ENCODE measurements at places on chromosomes 6 and 20.
A peak's percentile ranks its signal among the peaks of the same experiment; 100 is the strongest.

DNA sequence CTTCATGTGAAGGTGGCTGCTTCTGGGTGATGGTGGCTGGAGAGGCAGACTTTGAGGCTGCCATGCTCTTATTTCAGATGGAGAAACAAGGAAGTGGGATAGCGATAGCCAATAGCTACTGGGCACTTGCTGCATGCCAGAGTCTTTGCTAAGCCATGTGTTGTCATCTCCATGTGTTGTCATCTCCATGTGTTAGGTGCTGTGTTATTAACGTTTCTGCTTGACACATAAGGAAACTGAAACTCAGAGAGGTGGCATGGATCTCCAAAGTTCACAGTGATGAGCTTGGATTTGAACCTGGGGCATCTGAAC, 16.9 kb downstream of the KIAA1755 start:
- no peak for DNase-seq

DNA sequence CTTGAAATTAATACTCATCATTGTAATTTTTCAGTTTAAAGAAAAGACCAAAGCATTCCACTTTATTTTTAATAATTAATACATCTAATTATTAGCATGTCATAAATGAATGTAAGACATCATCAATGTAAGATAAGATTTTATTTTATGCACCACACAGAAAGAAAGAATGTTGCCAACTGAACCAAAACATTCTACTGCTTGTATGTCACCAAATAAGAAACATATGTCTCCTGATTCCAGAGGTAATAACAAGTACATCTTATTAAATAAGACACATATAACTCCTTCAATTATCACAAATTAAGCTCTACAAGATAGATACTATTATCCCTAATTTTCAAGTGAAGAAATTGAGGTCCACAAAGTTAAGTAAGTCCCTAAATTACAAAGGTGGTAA, 189.5 kb downstream of the GMDS start:
- no peak for DNase-seq

DNA sequence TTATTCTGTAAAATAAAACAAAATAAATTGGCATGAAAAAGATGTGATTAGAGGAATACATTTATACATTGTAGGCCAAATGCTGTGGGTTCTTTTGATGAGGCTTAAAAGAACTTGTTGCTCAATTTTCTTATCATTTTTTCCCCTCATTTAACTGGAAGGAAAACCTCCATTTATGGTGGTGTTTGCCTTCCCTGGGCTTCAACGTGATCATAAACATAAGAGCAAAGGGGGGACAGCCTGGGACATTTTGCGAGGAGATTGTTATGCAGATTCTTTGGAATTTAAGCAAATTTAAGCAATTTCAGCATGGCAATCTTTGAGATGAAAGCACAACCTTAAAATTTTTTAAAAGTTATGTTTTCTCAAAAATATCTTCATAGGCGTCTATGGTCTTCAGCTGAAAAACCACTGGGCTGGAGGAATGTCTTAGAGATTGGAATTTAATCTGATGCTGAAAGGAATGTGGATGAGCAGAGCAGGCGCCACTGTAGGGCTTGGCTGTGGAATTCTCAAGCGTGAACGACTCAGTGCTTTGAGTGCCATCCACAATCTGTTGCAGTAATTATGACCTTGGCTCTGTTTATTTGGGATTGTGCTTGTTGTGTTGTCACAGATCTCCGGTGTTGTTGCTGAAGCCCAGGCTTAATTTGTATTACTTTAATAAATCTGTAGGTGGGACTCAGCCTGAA, 149.4 kb upstream of the MLIP start:
- DNase-seq = peak; percentile 95

DNA sequence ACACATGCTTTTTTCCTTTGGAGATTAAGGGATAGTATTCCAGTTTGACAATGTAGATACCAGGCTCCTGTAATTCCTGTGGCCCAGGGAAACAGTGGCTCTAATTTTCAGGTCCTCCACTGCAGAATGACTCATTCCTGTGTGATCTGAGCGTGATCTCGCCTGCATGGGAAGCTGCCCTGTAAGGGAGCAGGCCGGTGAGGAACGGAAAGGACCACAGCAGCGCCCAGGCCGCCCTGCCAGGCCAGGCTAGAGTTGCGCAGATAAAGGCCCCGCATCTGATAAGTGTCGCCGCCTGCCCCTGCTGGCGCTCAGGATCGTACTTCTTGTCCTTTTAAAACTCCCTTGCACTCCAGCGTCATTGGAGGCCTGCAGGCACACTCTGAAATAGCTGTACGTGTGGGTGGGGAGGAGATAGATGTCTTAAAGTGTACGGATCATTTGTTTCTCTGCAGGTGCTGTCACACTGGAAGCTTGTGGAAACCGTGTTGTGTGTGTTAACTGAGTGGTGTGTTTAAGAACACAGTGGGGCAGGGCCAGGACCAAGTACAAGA, 60.7 kb downstream of the SYNJ2 start:
- DNase-seq = peak; percentile 53

DNA sequence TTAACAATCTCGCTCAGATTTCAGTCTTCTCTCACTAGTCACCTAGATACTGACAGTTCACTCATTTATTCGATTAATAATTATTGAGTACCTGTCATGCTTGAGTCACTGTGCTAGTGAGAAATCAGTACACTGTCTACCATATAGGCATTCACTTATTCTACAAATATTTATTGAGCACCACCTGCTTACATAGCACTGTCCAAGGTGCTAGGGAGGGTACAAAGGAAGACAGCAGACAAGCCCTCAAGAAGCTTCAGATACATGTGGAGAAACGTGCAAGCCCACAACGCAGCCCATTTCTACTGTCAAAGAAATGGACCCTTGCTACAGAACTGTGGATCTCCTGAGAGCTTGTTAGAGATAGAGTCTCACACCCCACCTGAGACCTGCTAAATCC, 85.1 kb upstream of the SNAP25 start:
- DNase-seq = no peak

GRCh38 chr20:1292620-1293019, 26.5 kb downstream of the SNPH start:
- DNase-seq = no peak

GRCh38 chr6:114747995-114748625, 405.3 kb upstream of the HS3ST5 start:
- DNase-seq = peak; percentile 22

- DNase-seq = no peak
Measured at GRCh38 chr6:54086439-54086838, 24.8 kb upstream of the MLIP start.

DNA sequence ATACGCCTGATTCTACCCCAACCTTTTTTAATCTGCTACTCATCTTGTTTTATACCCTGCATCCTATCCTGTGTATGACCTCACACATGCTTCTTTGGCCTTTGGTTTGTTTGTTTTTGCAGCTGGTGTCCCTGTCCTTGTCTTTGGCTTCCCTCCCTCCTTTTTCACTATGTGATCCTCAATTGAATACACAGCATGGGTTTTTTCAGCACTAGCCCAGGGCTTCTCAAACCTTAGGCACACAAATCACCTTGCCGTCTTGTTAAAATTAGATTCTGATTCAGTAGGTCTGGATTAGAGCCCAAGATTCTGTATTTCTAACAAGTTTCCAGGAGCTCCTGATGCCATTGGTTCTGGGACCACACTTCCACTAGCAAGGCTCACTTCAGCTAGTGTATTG, 321.5 kb upstream of the MAN1A1 start:
- DNase-seq = peak; percentile 46

GRCh38 chr20:2799688-2800520, 523 bp downstream of the CPXM1 start:
- DNase-seq = peak; percentile 65

- peak; percentile 77 for DNase-seq
Measured at GRCh38 chr6:83215131-83216047, 22.2 kb downstream of the RWDD2A start.
